ENCODE measurements at places on chromosomes 1 and 21.

- DNase-seq = no peak
These were observed 162.7 kb downstream of the IER5 start for GRCh38 chr1:181251001-181251712.

- DNase-seq = no peak
These were observed 51.6 kb downstream of the IRF2BP2 start for GRCh38 chr1:234558330-234558836.

DNA sequence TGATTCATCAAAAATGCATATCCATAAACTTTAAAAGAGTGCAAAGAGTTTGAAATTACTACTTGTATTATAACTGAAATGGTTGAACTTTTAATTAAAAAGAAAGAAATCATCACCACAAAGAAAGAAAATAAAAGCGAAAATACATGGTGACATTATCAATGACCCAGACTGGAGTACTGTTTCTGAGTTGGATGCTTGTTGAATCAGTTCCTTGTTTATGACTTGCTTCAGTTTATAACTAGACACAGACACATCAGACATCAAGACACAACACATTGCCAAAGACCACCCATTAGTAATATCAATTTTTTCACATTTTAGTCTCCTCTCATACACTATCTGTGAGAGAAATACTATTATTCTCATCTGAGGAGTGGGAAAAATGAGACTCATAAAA lies 293.0 kb downstream of the MRPL39 start:
- DNase-seq = no peak

- no peak for DNase-seq
These were observed 104.2 kb downstream of the ATP5PO start for GRCh38 chr21:33811167-33812010.

DNA sequence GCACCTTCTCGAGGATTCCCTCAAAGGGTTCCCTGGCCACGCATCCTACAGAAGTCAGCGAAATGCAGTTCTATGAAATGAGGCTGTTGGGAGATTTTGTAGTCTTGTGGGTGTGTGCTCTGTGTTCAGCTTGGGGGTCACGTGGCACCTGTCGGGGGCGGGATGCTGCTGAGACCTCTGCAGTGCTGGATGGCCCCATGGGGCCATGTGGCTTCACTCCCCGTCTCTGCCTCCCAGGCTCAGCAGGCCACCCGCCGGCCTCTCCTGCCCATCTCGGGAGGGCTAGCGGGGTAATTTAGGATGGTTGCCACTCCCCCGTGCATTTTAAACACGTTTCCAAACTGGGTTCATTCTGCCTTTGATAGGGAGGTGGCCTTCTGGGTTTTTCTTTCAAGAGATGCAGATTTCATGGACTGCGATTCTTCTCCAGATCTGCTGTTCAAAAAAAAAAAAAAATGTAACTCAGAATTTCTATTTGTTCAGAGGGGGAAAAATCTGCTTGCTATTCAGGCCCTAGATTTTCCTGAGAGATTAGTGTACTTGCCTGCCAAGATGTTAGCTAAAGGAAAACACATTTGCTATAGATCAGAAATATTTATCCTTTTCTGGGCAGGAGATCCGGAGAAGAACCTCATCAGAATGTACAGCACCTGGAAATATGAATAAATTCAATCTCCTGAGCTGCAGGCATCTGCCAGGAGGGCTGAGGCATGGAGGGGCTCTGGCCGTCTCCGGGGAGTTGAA lies 277.2 kb upstream of the VAMP3 start:
- DNase-seq = no peak

DNA sequence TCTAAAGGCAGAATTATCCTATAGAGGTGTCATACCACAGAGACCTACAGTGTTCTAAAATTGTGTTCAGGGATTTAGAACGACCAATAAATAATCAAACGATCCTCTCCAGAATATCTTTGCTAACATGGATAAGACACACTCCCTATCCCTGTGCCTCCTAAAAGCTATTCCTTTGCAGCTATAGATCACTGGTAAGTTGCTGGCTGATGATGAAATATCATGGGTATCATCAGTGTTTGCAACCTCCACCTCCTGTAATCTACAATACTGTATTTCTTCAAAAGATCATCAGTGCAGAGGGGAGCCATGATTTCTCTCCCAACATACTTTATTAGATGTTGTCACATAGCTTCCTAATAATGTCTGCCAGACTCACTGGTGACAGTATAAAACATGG lies 201.9 kb downstream of the NTNG1 start:
- DNase-seq = no peak

- no peak for DNase-seq
These were observed 61.7 kb downstream of the ELK4 start for GRCh38 chr1:205570173-205570501.

GRCh38 chr1:200530623-200531261 lies 89.8 kb downstream of the KIF14 start:
- peak; percentile 14 for DNase-seq

DNA sequence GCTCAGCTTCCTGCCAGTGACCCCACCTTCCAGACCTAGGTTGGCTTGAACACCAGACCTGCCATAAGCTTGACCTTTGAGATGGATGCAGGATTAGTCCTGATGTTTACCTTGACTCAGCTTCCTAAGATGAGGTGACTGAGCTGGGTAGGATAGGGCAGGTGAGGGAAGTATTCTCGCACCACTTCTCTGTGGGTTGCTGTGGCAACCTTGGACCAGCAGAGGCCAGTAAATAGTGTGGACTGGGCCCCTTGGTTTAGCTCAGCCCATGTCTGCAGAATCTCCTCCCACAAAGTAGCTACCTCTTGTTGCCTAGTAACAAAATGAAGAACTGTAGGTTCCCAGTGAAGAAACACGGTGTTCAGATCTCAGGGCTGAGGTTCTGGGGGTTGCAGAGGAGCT lies 8.4 kb downstream of the RPS6KA1 start:
- no peak for DNase-seq

DNA sequence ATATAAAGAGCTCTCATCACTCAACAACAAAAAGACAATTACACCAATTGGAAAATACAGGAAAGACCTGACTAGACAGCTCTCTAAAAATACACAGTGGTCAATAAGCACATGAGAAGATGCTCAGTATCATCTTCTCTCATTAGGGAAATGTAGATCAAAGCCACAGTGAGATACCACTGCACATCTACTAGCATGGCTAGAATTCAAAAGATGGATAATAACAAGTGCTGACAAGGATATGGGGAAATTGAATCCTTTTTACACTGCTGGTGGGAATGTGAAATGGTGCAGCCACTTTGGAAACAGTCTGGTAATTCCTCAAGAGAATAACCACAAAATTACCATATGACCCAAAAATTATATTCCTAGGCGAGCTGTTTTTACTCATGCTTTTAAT lies 9.4 kb downstream of the ACOT7 start:
- no peak for DNase-seq

DNA sequence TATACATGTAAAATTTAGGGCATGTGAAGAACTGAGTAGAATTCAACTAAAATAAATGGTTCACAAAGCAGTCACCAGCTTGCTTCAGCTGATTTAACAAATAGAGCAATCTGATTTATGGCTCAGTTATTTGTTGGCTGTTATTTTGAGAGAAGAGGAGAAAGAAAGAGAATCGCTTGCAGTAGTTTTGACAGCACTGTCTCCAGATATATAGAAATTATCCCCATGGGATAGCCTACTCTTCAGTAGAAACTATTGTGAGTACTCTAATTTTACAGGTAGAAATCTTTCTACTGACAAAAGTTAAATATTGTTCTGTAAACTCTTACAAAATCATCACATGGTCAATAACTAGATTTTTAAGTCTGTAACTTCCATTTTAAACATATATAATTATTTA lies 1098.2 kb downstream of the MRPL39 start:
- DNase-seq = no peak

DNA sequence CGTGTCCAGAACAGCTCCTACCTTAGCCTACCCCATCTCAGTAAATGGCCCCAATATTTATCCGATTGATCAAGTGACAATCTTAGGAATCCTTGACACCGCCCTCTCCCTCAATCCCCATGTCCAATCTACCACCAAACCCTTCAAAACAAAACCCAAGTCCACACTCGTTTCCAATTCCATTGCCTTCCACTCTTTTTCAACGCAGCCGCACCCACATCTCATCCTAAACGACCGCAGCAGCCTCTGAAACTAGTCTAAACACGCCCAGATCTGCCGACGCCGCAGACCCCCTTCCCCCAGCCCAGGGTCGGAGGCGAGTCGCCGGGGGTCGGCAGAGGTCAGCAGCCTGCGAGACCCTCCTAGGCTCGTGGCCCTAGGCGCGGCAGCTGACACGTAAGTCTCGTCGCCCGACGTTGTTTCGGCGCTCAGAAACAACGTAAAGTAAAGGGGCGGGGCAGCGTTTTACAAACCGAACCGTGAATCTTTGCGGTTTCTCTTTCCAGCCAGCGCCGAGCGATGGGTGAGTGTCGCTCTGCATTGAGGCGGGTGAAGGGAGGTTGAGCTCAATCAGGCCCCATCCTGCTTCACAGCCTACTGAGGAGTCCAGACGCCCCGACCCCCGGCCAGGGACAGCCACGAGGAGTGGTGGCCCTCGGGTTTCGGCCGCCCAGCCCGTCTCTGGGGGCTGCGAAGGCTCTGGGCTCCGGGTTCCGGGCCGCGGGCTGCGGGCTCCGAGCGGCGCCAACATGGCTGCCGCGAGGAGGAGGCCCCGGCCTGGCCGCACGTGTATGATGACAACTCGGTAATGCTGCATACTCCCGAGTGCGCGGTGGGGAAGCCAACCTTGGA lies at the start of gene RPS8:
Gene RPS8, plus strand, starts transcription at position 463 of the 852 bp plus-strand sequence. Its CDS starts 57 bp downstream, at position 520.
- peak; percentile 85 for DNase-seq

DNA sequence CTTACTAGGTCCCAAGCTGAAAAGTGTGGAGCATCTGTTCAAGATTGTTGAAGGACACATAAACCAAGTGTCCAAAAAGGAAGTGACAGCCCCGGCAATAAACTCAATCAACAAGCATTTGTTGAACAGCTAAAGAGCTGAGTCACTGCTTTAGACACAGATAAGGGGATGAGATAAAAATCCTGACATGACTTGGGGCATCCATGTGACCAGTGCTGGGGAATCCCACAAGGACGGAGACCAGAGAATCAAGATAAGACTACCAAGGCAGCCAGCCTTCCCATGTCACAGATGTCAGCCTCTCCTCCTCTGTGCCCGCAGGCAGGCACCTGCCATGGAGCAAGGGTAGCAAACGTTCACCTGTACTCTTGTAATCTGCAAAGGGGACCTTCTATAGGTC lies 118.6 kb upstream of the KAZN start:
- no peak for DNase-seq

GRCh38 chr21:28229814-28230213 lies 762.9 kb downstream of the LTN1 start:
- DNase-seq = no peak

GRCh38 chr1:73839922-73840321 lies 358.1 kb downstream of the LRRIQ3 start:
- DNase-seq = no peak

DNA sequence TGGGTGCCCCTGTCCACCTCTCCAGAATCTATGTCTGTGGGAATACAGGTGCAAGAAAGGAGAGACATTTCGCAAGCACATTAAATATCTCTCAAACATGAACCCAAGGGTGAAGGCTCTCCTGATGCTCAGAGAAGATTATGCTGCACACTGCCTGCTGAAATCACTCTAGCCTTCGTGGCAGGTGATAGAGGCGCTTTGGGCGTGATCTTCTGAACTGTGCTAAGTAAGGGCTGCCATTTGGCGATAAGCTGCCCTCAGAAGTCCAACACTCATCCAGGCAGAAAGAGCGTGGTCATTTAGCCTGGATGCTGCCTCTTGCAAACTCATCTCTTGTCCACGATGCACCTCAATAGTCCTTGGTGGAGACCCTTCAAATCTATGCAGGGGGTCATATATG lies 241.9 kb downstream of the KAZN start:
- no peak for DNase-seq

DNA sequence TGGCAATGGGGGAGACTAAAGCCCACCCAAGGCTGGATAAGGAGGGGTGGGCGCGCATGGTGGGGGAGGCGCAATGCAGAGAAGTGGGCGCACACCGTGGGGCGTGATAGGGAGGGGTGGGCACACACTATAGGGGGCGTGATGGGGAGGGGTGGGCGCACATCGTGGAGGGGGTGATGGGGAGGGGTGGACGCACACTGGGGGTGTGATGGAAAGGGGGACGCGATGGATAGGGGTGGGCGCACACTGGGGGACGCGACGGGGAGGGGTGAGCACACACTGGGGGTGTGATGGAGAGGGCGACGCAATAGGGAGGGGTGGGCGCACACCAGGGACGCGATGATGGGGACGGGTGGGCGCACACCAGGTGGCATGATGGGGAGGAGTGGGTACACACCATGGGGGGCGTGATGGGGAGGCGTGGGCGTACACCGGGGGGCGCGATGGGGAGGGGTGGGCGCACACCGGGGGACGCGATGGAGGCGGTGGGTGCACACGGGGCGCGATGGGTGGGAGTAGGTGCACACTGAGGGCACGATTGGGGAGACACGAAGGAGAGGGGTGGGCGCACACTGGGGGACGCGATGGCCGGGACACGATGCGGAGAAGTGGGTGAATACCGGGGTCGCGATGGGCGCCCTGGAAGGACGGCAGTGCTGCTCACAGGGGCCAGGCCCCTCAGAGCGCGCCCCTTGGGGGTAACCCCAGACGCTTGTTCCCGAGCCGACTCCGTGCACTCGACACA lies 929 bp downstream of the SUMO3 start:
- DNase-seq = no peak

DNA sequence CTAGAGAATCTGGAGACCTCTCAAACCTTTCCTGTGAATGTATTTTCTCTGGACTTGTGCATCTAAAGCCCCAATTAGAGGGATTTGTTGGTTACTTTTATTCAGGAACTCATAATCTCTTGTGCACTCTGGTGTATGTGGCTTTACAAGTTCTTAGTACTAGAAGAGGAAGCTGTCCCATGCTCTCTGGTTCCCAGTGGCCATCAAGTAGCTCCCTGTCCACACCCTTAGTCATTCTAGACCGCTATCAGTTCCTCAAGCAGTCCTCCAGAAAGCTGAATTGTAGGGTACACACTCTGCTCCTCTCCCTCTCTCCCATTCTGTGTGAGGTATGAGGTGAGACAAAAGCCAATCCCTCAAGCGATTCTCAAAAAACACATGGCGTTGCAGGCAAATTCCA lies 470.3 kb downstream of the PTPRC start:
- no peak for DNase-seq

DNA sequence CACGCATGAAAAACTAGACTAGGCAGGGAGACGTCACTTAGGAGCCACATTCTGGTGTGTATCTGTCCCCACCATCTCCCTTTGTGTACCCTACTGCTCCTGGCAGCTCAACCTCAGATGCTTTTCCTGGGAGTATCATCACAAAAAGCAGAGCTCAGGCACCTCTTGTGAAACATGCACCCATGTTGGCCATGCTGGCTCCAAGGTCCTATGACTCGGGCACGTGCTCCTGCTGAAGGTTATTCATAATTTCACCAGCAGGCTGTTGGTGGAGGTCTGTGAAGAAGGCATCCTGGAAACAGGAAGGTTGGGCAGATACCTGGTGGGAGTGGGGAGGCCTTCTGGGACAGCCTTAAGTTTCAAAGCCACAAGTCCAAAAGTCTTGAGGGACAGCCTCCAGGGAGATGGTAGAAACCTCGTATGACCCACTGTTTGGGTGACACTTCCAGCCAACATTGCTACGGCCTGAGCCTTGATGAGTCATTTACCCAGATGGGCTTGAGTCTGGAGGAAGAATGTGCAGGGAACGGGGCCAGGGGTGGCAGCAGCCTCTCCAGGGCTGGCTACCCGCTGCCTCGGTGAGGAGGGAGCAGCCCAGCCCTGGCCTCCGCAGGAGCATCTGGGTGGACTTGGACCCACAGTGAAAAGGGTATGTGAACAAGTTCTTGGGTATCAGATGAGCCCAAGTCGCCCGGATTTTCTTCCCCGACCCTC lies 75.8 kb downstream of the PGBD5 start:
- no peak for DNase-seq
